ENCODE measurements at places on chromosomes 5 and 9. TPM values are rescaled to one million over a fixed set of nuclear protein-coding genes. Genes with fewer than 3 reads are reported as not detected.

GRCh38 chr9:121353241-121354061, 16.6 kb downstream of the STOM start:
- DNase-seq: no peak

DNA sequence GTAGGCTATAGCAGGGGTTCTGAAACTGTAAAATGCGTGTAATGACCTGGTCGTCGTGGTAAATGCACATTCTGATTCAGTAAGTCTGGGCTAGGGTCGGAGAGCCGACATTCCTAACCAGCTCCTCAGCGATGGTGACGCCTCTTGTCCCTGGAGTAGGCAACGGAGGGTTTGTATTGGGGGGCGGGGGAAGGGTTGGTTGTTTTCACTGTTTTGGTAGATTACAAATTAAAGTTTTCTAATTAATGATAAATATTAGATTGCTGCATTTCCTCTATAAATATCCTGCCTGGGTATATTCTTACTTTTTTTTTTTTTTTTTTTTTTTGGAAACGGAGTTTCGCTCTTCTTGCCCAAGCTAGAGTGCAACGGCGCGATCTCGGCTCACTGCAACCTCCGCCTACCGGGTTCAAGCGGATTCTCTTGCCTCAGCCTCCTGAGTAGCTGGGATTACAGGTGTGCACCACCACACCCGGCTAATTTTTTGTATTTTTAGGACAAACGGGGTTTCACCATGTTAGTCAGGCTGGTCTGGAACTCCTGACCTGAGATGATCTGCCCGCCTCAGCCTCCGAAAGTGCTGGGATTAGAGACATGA, 566 bp upstream of the ALDH7A1 start:
- no peak for DNase-seq

- DNase-seq: no peak
These were observed 1.2 kb downstream of the G3BP1 start for GRCh38 chr5:151772846-151773561.

The CARTPT gene
- total RNA-seq: not detected

The CER1 gene
- not detected for total RNA-seq
